ENCODE measurements at places on chromosomes 5 and 9.

DNA sequence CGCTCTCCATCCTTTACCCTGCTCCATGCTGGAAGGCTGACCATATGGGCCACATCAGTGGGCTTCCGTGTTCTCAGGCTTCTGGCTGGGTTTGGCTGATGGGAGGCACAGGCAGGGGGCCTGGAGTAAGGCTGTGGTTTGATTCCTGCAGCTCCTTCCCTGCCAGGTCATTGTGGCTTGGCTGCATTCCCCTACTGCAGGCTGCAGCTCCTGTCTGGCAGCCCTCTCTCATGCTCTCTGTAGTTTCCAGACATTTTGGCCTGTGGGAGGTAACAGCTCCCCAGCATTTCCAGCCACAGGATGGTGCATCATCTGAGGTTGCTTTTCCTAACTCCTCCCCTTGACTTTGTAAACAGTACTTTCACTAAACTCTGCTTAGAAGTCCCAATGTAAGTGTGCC, 102.0 kb upstream of the PTPN3 start:
- DNase-seq: no peak

DNA sequence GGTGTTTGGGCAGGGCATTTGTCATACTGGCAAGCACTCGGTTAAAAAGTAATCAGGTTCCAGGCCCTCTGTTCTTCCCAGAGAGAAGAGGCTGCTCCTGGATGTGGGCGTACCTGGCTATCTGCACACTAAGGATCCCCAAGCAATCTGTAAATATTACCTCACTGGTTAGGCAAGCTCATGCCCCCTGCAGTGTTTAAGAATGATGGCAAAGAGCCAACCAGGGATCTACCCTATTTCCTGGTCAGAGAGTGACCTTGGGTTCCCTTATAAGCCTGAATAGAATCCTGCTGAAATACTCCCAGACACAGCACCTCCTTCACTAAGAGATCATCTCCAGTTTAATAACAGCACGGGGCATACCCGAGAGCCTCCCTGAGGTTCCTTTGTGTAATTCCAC, 181.2 kb downstream of the PIK3R1 start:
- DNase-seq: no peak

GRCh38 chr9:94783102-94783682, 56.7 kb downstream of the AOPEP start:
- peak; percentile 56 for DNase-seq

- no peak for DNase-seq
Measured at GRCh38 chr9:72256931-72257330, 107.7 kb downstream of the GDA start.

DNA sequence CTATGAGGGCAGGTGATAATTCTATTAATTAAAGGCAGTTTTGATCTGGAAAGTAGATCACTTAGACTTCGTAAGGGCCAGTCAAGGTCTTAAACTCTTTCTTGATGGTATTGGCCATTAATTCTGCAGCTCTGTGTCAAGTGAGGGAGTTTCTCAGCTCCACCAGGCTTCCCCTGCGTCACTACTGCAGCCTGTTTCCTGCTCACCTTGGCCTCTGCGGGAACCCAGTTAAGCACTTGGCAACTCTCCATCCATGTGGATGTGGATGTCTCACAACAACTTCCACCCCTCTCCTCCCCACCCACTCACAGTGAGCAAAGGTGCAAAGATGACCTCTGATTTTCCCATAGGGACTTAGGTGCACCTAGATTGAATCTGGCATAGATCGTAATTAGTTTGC, 191.6 kb downstream of the PLK2 start:
- no peak for DNase-seq

- no peak for DNase-seq
Measured at GRCh38 chr9:134195558-134195957, 31.2 kb upstream of the RNU6ATAC start.

GRCh38 chr5:116778032-116778431, 203.4 kb upstream of the SEMA6A start:
- DNase-seq: no peak

GRCh38 chr5:4158750-4159447, 563.3 kb downstream of the IRX1 start:
- no peak for DNase-seq

DNA sequence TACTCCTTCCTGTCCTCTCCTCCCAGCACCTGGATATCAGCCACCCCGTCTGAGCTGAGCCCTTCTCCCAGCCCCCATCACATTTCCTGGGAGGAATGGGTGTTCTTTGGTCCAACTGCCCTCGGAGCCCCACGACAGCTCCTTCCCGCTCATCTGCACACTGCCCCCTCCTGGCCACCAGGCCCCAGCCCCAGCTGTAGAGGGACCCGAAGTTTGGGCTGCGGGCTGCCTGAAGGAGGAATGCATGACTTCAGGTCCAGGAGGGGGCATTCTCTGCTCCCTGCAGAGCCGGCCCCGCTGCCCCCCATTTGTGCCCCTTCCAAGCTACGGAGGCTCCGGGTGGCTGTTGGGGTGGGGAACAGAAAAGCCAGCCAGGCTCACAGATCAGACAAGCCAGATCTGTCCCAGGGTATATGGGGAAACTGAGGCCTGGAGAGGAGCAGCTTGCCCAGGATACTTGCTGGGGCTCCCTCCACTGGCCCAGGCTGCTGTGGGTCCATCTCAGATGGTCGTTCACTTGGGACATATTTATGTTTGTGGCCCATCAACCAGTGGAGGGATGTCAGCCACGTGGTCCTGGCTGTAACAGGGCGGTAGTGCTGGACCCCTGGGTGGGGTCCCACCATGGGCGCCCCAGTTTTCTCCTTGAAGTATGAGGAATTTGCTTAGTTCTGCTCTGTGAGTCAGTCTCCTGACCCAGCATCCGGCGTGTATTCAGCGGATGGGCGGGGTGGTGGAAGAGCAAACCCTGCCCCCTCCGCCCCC, 33.1 kb downstream of the DAB2IP start:
- DNase-seq: peak; percentile 69

DNA sequence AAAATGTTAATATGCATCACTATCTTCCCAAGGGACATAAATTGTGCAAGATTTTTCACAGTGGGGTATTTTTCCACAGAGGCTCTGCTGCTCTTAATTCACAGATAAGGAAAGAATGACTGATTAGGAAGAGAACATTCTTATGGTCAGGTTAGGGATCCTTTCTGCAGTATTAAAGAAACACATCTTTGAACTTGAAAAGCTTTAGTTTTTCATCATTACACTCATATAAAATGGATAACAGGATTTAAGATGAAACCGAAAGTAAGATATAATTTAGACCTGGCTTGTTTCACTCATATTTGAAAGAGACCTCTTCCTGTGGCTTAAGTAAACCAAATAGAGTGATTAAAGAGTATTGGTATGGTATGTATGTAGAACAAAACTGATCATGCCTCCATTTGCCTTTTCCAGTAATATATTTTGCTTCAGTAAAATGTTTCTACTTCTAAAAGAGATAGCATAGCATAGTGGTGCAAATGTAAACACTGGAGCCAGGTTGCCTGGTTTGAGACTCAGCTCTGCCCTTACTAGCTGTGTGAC, 160.0 kb downstream of the PRR16 start:
- no peak for DNase-seq

DNA sequence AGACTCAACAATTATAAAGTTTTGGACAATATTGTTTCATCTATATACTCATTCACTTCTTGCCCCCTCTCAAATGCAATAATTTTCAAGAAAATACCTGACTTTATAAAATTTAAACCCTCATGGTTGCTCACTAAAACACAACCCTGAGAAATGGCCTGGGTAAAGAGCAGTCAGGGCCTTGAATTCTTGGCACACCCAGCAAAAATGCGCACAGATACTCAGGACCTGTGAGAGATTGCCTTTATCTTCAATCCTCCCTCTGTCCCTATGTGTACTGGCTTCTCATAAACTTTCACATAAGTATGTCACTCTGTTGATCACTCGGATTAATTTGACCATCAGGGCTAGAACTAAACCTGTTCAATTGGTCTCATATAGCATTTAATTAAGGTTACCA, 12.8 kb upstream of the ACO1 start:
- no peak for DNase-seq

- DNase-seq: no peak
Measured at GRCh38 chr9:97445119-97445701, 33.3 kb downstream of the TDRD7 start.

DNA sequence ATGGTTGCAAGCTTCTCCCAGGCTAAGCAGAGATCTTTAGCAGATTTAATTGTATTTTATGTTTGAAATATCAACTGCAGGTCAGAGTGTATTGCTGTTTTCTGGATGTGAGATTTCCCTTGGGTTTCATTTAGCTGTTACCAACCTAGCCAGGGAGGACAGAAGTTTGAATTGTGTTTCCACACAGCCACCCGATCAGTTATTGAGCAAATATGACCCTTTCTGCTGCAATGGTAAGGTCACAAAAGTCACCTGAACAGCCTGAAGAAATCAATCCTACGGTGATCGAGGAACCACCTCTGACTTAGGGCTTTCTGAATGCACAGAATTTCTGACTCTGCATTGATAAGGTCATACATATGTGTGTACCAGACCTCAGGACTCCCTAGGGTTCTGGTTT, 419.9 kb downstream of the MAN2A1 start:
- no peak for DNase-seq

- no peak for DNase-seq
Measured at GRCh38 chr5:68248896-68249295, 33.3 kb downstream of the PIK3R1 start.

- DNase-seq: no peak
Measured at GRCh38 chr5:135830876-135831275, 3.6 kb upstream of the SLC25A48 start.

- no peak for DNase-seq
Measured at GRCh38 chr5:72256536-72256935, 63.5 kb downstream of the MRPS27 start.

GRCh38 chr9:88458716-88459465, 70.6 kb downstream of the SPIN1 start:
- no peak for DNase-seq

DNA sequence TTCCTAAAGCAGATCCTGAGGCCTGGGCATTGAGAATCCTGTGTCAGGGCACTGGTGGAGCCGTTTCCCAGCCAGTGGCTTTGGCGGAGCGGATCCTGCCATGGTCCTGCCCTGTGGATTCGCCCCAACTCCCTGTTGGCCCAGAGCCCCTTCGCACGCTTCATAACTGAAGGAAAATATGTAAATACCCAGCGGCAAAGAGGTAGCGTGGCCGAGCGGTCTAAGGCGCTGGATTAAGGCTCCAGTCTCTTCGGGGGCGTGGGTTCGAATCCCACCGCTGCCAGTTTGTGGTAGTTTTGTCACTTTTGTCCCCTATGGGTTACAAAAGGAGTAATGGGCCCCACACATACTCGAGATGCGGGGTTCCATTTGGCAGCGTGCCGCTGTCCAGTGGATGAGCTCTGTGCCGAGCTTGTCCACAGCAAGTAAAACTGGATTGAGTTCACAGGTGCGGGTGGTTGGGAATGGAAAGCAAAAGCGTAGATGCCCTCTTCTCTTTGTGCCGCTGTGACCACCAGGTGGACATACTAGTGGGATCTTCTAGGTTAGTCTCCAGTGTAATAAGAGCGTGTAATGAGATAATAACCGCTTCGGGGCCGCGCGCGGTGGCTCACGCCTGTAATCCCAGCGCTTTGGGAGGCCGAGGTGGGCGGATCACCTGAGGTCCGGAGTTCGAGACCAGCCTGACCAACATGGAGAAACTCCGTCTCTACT, 17.3 kb downstream of the TRIM7 start:
- peak; percentile 91 for DNase-seq

DNA sequence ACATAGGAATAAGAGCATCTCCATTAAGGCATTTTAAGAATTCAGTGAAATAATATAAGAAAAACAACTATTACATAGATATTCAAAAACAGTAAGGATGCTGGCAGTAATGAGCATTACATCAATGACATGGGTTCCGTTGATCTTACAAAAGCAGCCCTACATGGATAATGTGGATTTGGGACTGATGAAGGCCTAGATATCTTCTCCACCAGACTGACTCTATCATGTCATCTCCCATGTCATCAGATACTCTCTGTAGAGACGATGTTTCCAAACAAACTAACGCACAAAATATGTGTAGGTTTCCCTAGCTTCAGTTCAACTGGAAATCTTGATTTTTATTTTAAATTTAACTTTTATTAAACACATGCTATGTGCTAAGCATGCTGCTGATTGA, 3.6 kb downstream of the LURAP1L start:
- no peak for DNase-seq

DNA sequence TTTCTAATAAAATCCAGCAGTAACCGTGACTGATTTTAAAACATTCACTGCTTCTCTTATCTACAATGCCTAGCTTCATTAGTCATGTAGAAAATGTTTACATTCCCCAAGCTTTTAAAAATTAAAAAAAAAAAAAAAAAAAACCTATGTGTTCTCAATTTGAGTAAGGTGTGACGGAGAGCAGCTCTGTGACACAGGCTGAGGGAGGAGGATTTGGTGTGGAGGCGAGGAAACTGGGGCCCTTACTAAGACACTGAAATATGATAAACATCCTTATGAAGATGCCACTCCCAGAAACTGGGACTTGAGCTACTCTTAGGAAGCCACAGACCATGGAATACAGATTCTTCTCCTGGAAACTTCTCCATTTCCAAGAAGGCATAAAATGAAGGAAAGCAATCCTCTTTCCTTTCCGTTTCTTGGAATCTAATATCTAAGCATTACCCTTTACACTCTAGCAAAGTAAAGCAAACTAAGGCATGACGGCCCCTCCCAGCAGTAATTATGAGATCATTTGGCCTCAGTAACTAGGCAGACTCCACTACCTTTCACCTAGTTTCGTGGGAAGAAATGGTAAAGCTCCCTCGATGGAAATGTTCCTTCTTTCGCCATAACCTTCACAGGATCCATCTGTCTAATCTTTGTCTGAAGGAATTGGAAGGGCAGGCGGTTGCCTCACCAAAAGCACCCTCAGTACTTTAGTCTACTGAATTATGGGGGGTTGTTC, 23.5 kb downstream of the GRAMD2B start:
- DNase-seq: peak; percentile 65

DNA sequence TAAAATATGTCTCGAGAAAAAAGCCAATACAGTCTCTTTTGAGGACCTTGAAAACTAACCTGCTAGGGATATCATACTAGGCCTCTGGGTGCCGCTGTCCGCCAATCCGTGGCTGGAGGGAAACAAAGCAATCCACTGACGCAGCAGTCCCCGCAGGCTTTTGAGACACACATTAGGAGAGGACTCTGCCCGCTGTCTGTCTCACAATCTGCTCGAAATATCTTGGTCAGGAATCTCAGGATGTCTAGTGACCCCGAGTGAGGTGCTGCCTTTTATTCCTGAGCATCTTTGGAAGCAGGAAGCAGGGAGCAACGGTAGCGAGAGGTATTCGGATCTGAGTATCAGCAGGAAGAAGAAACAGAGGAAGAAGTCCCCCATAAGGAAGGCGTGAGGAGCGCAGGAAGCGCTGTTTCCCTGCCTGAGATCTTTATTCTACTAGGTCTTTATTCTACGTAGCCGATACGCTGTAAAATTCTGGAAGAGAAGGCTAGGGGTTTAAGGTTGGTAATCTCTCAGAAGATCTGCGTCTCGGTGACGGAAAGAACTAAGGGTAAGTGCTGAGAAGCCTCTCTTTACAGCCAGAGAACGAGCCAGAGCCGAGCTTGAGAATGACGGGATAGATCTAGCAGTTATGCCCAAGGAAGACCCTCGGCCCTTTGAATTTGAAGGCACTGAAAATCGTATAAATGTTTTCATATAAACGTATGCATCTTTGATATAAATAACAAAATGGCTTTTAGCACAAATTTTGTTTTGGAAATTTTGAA, 4.0 kb upstream of the PCDHGA1 start:
- DNase-seq: peak; percentile 74

- DNase-seq: no peak
Measured at GRCh38 chr5:6655432-6655831, 22.2 kb downstream of the SRD5A1 start.

GRCh38 chr9:36867241-36867640, 166.8 kb downstream of the PAX5 start:
- DNase-seq: no peak

Data from stimulated activated CD8-positive, alpha-beta memory T cell treated with anti-CD3 and anti-CD28 coated beads, Interleukin-4, amount 100 ng/mL, for 48 hours (primary cell).